ENCODE measurements at places on chromosomes 16 and 17.

GRCh38 chr16:73433731-73434307, 385.9 kb upstream of the ZFHX3 start:
- no peak for DNase-seq

- DNase-seq = no peak
Measured at GRCh38 chr16:58970775-58971174, 236.7 kb upstream of the GOT2 start.

DNA sequence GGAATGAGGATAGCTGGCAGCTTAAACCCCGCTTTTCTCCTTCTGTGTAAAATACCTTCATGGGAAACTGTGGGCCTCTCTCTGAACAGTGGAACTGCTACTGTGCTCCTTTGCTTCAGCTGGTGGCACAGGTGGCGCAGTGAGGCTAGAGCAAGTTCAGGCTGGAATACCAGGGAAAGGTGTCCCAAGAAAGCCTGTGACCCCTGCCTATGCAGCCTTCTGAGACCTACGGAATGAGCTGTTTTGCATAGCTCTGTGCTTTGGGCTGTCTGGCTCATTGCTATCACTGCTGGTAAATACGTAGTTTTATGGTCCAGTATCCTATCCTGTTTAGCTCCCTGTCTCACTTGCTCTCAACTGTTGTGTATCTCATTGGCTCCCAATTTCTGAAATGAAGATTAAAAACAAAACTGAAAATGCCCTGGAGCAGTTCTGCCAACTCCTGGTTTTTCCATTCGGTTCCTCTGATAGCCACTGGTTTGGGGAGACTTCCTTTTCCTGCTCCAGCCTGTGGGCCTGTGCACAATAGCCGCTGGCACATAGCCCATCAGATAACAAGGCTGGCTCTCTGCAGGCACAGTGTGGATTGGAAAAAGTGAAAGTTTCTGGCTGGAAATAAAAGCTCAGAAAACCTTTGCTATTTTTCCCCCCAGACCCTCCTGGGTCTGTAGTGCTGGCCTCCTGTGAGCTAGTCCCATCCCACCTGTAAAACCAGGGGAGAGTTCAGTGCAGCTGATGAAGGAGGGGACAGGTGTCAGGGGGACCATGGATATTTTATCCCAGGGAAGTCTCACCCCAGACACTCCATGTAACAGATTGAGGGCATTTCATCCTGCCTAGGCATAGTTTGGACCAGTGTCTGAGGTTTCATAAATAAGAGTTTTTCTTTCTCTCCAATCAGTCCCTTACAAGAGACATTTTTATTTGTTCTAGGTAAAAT, 24.0 kb downstream of the LIMD2 start:
- no peak for DNase-seq

DNA sequence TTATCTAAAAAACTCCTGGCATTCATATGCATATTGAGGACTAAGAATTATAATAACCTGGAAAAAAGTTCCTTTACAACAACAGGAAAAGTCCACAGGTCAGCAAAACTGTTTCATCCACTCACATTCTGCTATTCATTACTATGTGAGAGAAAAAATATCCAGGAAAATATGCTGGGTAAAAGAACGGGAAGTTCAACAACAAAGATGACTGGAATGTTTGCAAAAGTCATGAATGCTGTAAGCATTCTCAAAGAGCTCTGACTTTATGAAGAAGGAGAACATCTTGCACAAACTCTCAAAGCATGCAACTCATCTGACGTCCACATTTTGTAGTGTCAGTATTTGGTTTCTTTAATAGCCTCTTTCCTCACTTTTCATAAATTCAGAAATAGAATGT, 56.9 kb upstream of the ALDH3A1 start:
- no peak for DNase-seq

GRCh38 chr16:72427783-72428331, 255.9 kb upstream of the PMFBP1 start:
- DNase-seq = no peak

DNA sequence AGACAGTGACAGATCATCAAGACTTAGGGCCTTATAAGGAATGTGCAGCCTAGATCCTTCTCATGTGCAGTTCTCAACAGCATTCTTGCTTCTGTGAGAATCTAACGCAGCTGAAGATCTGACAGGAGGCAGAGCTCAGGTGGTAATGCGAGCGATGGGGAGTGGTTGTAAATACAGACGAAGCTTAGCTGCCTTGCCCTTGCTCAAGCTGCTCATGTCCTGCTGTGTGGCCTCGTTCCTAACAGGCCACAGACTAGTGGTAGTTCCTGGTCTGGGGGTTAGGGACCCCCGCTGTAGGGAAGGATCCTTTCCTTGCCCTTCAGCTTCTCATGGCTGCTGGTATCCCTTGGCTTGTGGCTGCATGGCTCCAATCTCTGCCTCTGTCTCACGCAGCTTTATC, 10.3 kb upstream of the NTN1 start:
- no peak for DNase-seq

DNA sequence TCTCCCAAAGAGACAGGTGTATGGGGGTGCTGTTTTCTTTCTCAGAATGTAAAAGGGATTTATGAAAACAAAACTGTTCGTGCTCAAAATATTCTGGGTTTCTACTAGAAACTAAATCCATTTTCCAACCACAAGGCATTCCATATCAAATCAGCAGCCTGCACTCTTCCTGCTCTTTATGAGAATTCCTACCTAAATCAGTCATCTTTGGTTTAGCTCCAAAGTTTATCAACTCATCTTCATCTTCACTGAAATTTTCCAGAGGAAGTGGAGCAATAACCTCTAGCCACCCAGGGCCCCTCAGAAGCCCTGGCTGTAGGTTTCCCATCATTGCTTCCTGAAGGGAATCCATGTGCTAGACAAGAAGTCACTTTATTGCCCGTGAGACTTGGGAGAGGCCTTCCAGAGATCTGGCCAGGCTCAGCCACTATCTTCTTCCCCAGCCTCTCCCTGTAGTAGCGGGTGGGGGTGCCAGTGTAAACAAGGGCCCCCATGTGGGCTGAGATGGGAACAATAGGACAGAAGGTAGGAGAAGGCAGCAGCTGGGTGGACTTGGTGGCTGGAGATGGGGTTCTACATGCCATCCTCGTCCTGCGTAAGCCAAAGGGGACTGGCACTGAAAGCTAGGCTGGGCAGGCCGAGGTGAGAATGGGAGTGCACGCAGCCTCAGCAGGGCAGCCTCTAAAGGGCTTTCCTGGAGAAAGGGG, 22.0 kb upstream of the ALDH3A1 start:
- no peak for DNase-seq

All from activated T-cell treated with anti-CD3 and anti-CD28 coated beads for 4 hours (primary cell).